ENCODE measurements at places on chromosomes 1 and 21. TPM values are rescaled to one million over a fixed set of nuclear protein-coding genes. Genes with fewer than 3 reads are reported as not detected.

The TMPRSS2 gene
- not detected for polyA plus RNA-seq

The E2F2 gene
- 2.2 TPM for polyA plus RNA-seq

The PIK3C2B gene
- 10.4 TPM for polyA plus RNA-seq

The PCP4 gene
- polyA plus RNA-seq: 3.0 TPM

The S100A10 gene
- 58.9 TPM for polyA plus RNA-seq

The RHOU gene
- 2.3 TPM for polyA plus RNA-seq

- DNase-seq: no peak
Observed at GRCh38 chr1:25049190-25049589, 119.1 kb upstream of the RUNX3 start.

DNA sequence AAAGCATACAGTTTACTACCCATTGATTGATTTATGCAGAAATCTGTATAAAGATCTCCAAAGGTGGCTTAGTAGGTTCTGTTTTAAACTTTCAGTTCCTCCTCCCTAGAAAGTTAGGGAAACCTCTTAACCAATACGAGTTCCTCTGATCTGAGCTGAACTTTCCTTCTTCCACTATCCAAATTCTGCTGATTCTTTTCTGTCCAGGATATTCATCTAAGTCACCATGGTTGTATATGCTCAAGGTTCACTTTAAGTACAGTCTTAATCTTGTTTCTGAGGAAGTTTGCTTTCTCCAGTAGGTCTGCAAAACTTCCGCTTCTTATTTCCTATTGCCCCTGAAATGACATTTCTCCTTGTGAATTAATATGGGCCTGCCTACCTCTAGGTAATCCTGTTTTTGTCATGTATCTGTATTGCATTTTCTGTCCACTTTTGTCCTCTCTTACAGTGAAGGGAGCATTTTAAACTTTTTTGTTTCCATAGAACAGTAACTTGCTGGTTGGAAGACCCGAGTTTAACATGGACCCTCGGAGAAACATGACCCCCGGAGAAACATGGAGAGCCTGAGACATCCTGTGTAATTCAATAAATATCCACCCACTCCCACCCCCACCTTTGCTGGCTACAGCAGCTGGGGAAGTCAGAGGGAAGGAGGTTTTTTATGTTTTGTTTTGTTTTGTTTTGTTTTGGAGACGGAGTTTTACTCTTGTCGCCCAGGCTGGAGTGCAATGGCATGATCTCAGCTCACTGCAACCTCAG lies 16.7 kb upstream of the TUT4 start:
- DNase-seq: no peak

GRCh38 chr1:94025383-94026340 lies 95.3 kb downstream of the ABCA4 start:
- DNase-seq: peak; percentile 73

DNA sequence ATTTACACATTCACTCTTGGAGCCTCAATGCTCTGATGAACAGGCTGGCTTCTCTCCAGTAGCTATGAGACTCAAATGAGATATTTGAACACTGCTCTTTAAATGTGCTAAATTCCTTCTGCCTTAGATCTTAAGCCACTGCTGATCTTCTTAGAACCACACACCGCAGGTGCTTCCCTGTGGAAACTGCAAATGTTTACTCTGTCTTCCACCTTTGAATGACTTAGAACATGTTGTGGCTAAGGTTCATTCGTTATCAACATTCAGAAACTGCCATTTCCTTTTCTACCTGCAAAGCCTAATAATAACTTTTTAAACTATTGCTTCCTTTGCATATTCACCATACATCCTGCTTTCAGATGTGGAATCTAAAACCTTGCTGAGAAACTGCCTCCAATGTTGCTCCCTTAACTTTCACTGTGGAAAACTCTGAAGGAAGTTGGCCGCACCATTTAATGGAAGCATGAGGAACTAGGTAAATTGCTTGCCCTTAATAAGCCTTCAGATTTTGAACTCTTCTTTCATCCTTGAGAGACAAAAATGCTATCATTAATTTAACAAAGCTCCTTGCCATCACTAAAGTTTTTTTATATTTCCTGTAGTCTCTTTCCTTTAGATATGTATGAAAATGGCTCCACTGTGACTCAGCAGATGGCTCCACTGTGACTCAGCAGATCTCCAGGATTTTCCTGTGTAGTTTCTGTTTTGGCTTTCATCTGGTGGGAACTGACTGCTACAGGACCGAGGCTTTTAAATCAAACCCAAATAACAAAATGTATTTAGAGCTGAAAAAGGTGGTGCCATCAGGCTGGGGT lies 143.8 kb downstream of the TNFSF18 start:
- DNase-seq: no peak

- DNase-seq: peak; percentile 52
Observed at GRCh38 chr1:28887419-28887834, 26.9 kb upstream of the EPB41 start.

- no peak for DNase-seq
Observed at GRCh38 chr1:211378844-211379243, 52.2 kb downstream of the TRAF5 start.

DNA sequence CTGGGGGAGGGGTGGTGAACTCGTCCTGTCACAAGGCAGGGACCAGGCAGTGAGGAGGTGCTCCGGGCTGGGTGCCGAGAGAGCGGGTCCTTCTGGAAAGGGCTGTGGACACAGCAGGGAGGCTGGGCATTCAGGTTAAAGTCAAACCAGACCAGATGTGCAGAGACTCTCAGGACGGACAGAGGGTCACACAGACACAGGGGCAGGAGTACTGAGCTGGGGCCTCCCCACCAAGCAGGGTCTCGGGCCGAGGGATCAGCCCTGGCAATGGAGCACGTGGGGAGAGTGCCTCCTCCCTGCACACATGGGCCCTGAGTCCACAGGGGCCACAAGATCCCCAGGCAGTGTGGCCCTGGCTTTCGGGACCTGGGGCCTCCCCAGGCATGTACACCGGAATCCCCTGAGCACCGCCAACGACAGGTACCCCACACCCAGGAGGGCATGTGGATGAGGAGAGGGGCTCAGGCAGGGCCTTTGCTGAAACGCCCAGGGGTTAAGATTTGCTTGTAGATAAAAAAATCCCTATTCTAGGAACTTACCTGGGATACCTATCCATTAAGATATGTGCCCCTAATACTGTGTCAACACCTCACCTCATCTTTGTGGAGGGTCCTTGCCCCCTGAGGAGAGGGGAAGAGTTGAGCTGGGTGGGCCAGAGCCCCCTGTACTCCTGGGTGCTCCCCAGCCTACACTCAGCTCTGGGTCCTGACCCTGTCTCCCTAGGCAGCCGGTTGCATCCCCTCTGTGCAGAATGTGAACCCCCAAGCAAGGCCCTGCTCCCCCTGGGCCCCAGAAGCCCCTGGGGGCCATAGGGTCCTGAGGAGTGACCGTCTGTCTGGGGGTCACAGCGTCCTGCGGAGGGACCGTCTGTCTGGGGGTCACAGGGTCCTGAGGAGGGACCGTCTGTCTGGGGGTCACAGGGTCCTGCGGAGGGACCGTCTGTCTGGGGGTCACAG lies 46.9 kb upstream of the ADARB1 start:
- DNase-seq: no peak

DNA sequence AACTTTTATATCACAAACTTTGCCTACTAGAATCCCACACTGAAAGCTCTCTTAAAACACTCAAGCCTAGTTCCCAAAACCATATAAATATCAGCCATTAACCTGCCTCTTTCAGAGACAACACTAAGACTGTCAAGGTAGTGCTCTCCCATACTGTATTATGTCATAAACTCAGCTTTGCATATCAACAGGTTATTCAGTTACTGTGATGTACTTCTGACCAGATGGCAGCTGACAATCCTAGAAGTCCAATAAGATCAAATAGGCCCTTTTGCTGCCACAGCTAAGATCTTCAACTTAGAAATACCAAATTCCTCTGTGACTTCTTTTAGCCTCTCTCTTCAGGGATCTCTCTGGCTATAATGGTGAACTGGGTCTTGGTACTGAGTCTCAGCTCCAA lies 97.2 kb downstream of the SPATA6 start:
- DNase-seq: no peak

GRCh38 chr1:202680586-202681352 lies 29.5 kb downstream of the SYT2 start:
- no peak for DNase-seq

GRCh38 chr21:26710155-26710554 lies 135.1 kb downstream of the ADAMTS1 start:
- DNase-seq: no peak

DNA sequence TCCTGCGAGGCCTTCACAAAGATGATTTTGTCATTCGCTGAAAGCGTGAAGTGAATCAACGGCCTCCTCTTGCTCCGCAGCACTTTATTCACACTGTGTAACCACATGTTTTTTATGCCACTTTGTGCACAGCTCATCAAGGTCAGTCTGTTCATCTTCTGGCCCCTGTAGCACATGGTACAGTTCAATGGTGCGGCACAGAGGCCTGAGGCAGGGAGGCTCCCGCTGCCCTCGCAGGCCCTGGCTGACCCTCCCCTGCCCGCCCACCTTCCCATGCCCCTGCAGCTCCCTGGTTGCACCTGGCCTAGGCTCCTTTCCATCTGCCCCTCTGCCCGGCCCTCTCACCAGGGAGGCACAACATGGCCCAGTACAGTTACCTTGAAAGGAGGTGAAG lies 87.5 kb downstream of the CD247 start:
- no peak for DNase-seq

- DNase-seq: no peak
Observed at GRCh38 chr1:117164209-117164608, 42.7 kb upstream of the TRIM45 start.
